ENCODE measurements at places on chromosomes 6 and 20. TPM values are rescaled to one million over a fixed set of nuclear protein-coding genes. Genes with fewer than 3 reads are reported as not detected.

The CCN2 gene
- 2,886 TPM for total RNA-seq

The OLIG3 gene
- not detected for total RNA-seq

The ARFRP1 gene
- total RNA-seq: 51.6 TPM

The ENPP4 gene
- total RNA-seq: 4.5 TPM

The ABHD16B gene
- not detected for total RNA-seq

The RNF144B gene
- total RNA-seq: 97.3 TPM

- no peak for DNase-seq
Observed at GRCh38 chr20:47770935-47771334, 14.3 kb downstream of the SULF2 start.

GRCh38 chr20:23880417-23880816, 869 bp upstream of the CST5 start:
- no peak for DNase-seq

- no peak for DNase-seq
Observed at GRCh38 chr6:126650931-126651330, 311.0 kb downstream of the CENPW start.

DNA sequence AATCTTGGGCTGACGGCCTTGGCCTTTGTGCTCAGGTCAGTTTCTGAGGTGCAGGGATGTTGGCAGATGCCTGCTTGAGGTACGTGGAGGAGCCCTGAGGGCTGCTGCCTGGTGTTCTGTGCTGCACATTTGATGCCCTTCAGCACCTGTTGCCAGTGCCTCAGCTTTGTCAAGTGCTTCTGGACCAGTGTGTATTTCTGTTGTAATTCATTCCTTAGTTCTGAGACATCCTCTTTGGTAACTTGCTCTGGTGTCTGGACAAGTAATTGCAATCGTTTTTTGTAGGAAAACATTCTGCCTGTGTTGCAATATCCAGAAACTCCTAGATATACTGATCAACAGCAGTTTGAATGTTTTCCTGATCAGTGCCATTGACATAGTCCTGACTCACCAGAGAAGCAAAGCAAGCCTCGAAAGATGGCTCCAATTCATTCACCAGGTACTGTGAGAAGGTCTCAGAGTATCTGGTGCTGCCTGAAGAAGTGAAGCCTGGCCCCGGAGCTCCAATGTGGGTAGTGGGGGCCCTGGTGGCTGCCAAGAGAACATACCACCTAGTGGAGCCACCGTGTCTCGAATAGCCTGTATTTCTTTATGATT, 26.7 kb downstream of the ZNF337 start:
- DNase-seq: no peak

DNA sequence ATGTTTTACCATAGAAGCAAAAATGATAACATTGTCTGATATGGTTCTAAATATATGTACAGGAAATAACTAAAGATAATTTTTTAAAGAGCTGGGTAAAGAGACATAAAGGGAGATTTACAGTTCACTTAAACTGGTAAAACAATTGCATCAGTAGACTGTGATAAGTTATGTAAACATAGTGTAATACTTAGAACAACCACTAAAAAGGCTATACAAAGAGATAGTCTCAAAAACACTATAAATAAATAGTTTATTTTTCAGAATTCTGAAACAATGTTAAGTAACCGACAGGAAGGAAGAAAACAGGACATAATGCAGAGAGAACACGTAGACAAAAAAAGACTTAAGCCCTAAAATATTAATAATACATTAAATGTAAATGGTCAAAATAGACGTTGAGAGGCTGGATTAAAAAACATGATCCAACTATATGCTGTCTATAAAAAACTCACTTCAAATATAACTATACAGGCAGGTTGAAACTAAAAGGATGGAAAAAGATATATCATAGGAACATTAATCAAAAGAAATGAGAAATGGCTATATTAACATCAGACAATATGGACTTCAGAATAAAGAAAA, 32.7 kb upstream of the ATXN1 start:
- no peak for DNase-seq

- no peak for DNase-seq
Observed at GRCh38 chr6:167872538-167873210, 46.0 kb downstream of the AFDN start.

GRCh38 chr6:170091000-170091638, 199.8 kb downstream of the DLL1 start:
- DNase-seq: no peak

DNA sequence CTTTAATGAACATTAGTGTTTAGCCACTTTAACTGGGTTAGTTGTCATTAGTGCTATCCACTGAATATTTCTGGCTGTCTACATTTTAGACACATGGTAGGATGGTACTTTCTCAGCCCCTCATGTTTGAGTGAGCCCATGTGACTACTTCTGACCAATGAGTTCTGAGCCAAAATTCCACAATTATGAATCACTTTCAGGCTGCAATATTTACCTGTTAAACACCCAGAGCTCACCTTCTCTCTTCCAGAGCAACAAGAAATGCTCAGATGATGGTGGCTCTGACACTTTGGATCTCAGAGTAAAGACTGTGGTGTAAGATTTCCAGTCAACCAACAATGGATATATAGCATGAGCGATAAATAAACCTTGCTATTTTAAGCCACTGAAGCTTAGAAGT, 24.8 kb downstream of the SPACA1 start:
- DNase-seq: no peak

DNA sequence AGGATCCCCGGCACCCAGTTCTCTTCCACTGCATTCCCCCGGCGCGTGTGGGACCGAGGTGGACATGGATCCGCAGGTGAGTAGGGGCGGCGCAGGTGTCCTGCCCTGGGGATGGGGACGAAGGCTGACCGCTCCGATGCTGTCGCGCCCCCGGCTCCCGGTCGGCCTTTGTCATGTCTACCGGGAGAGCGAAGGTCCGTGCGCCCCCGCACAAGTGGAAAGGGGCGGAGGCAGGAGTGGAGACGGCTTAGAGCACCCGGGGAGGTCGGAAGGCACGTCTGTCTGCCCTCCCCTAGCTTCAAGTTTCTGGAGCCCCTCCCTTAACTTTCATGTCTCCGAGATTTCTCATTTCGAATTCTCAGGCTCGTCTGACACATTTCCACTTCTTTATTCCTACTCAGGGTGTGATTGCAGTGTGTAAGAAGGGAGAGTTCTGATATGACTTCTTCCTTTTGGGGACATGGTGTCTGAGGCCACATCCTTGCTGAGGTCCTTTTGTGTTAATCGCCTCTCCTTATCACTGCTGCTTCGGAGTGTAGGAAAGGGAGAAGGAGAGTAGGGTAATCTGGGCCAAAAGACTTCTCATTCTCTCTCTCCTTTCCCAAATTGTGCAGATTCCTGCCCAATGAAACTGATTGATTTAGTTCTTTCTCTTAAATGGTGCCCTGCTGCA, 435 bp downstream of the KIFC1 start:
- peak; percentile 28 for DNase-seq

Measured in endothelial cell of umbilical vein (primary cell).